ENCODE measurements at places on chromosomes 1 and 21.

GRCh38 chr1:242673652-242674051 is 149.2 kb upstream of the PLD5 start:
- no peak for DNase-seq

DNA sequence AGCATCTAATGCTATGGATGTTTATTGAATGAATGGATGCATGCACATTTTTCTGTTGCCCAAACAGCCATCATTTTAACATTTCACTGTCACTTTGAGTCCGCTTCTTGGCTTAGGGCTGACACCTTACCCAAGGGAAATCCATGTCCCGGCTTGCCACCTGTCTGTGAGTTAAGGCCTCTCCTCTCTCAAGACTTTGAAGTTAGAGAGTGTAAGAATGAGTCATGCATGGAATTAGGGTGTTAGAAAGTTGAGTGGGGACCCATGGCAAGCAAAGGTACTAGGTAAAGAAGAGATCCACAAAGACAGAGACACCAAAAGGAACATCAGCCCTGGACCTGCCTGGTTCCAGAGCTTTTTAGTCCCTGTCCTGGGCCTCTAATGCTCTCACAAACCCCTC is 35.1 kb downstream of the ATP1A1 start:
- no peak for DNase-seq

- DNase-seq: no peak
These were observed 84.2 kb downstream of the LBR start for GRCh38 chr1:225343618-225344017.

DNA sequence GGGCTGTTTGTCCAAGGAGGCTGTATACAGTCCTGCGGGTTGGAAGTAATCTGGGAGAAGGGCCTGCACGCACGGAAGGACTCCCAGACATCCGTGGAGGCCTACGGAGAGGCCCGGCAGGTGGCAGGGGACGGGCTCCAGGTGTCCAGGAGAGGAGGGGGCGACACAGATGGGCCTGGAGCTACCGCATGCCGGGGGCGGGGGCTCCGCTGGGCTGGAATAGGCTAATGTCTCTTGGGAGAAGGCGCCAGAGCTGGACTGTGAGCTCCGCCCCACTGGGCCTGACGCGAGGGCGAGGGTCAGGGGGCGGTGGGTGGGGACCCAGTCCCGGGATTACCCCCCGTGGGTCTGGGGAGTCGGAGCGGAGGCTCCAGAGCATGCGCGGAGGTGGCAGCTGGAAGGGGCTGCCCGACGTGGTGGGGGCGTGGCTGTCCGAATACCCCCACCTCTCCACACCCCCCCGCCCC is 659 bp downstream of the AGO1 start:
- peak; percentile 13 for DNase-seq

DNA sequence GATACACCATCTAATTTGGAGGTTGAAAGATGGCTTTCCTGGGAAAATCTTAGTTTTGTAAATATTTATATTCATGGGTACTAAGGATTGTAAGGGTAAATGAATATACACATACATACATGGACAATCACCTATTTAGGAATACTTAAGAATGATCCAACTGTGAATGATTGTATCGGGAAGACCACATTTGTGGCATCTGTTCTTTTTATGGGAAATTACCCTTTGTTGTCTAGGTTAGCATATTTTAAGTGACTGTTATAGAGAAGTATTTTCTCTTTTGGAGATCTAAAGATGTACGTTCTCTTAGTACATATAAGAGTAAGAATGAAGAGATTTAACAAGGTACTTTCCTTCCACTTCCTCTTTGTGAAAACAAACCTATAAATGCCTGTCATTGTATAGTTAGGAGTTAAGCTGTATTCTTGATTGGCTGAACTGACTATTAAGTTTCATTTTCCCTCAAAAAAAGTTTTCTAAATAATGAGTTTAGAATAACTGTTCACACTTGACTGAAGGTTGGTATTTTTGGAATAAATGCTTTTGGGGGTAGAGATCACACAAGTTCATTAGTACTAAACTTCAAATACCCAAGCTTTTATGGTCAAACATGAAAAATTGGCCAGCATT is 26.7 kb downstream of the SNX7 start:
- DNase-seq: no peak

DNA sequence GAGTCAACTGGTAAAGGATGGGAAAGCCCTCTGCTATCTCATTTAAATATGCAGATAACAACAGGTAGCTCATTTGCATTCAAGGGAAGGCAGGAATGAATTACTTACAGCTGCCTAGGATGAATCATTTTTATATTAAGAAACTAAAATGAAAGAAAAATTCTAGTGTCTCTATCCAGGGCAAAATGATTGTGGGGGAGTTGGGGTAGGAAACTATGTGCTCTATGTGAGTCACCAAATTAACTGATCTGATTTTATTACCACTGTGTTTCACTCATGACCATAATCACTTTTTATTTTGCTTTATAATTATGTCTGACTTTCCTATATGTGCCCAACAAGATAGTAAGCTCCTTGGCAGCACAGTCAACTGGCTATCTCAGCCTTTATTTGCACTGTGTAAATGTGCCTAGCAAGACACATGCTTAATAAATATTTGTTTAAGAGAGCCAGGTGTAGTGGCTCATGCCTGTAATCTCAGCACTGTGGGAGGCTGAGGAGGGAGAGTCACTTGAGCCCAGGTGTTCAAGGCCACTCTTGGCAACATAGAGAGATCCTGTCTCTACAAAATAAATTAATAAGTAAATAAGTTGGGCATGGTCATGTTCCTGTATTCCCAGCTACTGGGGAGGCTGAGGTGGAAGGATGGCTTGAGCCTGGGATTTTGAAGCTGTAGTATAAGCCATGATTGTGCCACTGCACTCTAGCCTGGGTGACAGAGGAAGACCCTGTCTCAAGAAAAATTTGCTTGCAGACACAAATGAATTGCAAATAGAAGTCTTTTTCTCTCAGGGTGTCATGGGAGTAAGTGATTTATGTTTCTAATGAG is 84.1 kb downstream of the SPAG17 start:
- DNase-seq: no peak

DNA sequence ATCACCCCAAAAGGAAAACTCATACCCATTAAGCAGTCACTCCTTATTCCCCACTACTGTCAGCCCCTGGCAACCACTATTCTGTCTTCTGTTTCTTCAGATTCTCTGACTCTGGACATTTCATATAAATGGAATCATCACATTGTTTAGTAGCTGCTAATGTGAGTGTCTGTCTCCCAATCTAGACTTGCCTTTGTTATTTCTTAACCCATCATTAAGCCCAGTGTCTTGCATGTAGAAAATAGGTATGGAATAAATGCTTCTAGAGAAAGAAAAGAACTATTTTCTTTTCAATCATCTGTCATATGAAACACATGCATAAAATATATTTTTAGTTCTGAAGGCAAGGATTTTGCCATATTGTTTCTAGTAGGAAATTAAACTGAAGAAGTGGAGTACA is 610.0 kb downstream of the PLPP3 start:
- no peak for DNase-seq

DNA sequence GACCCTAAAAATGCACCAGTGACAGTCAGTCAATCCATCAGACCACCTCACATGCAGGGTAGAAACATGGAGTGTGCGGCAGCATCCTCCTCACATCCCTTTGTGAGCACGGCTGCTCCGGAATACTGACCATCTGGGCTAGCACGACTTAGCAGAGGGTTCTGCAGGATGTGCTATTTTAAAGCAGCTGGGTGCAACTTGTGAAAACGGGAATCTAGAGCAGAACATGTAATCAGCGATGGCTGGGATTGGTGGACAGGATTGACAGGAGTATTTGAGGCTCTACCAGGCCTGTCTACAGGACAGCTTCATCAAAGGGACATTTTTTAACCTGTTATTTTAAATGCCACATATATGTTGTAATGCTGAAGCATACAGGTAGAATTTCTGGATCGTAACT is 16.8 kb upstream of the PLEKHM2 start:
- DNase-seq: no peak

DNA sequence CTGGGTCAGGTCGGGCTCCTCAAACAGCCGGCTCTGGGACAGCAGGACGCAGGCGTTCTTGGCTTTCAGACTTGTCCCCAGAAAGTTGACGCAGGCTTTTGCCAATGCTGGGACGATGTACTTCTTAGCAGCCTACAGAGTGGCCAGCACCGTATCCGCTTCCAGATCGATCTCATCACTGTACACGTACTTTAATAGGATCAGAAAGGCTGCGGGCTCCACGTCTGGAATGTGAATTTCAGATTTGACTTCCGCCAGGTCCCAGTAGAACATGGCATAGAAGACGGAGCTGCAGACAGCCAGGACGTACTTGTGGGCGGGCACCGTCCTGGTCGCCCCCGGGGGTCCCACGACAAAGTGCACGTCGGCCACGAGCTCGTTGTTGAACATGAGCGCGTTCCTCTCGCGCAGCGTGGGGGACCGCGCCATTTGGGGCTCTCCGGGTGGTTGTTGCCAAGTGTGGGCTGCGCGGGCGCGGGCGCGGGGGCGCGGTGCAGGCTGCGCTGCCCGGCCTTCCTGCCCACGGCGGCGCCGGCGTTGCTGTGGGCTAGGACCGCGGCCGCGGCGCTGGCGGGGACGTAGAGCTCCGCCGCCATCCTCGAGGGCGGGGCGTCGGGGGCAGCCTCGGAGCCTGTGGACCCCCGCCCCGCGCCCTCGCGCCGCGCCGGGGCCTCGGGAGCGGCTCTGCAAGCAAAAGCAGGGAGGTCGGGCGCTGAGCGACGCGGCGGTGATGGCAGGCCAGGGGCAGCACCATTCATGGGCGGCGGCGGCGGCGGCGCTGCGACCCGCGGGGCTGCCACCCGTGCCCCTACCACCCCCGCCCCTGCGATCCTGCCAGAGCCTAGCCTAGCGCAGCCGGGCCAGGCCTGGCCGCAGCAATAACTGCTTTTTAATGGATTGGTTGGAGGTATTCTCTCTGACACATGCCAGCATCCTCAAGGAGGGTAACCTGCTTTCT is 10.6 kb downstream of the CNR2 start:
- DNase-seq: no peak

All from stimulated activated CD4-positive, alpha-beta T cell treated with anti-CD3 and anti-CD28 coated beads, Interleukin-12 subunit alpha, Interleukin-12 subunit beta, amount 100 ng/mL, for 48 hours (primary cell).